Aorta (tissue), 5 donors: ENCODE measurements at places on chromosomes 2 and 18. TPM values are rescaled to one million over a fixed set of nuclear protein-coding genes. Genes with fewer than 3 reads are reported as not detected.

DNA sequence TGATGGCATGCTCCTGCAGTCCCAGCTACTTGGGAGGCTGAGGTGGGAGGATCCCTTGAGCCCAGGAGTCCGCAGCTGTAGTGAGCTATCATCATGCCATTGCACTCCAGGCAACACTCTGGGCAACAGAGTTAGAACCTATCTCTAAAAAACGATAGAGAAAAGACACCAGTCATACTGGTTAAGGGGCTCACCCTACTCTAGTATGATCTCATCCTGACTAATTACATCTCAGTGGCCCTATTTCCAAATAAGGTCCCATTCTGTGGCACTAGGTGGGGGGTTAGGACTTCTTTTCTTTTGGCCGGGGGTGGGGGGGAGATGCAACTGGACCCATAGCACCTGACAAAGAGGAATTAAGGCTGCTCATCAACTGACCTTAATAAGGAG is 163.2 kb upstream of the NCK2 start:
- DNase-seq: no peak

- DNase-seq: no peak
Measured at GRCh38 chr18:40357536-40357935, 1597.5 kb upstream of the PIK3C3 start.

DNA sequence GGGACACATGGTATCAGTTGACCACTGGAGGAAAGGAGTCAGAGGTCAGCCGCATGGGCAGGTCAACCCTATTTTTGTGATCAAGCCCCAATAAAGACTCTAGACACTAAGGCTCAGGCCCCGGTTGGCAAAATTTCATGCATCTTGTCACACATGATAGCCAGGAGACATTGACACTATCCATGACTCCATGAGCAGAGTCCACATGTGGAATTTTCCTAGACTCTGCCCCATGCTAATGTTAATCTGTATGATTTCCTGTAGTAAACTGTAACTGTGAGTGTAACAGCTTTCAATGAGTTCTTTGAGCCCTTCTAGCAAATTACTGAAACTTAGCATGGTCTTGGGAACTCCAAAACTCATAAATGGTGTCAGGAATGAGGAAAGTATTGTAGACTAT is 192.3 kb downstream of the PDE11A start:
- DNase-seq: no peak

UGT1A8 gene
- polyA plus RNA-seq: not detected
